HCT116 (cell line): ENCODE measurements at places on chromosomes 3 and 15.

- DNase-seq = no peak
Measured at GRCh38 chr3:52529376-52530333, 4.0 kb downstream of the NT5DC2 start.

DNA sequence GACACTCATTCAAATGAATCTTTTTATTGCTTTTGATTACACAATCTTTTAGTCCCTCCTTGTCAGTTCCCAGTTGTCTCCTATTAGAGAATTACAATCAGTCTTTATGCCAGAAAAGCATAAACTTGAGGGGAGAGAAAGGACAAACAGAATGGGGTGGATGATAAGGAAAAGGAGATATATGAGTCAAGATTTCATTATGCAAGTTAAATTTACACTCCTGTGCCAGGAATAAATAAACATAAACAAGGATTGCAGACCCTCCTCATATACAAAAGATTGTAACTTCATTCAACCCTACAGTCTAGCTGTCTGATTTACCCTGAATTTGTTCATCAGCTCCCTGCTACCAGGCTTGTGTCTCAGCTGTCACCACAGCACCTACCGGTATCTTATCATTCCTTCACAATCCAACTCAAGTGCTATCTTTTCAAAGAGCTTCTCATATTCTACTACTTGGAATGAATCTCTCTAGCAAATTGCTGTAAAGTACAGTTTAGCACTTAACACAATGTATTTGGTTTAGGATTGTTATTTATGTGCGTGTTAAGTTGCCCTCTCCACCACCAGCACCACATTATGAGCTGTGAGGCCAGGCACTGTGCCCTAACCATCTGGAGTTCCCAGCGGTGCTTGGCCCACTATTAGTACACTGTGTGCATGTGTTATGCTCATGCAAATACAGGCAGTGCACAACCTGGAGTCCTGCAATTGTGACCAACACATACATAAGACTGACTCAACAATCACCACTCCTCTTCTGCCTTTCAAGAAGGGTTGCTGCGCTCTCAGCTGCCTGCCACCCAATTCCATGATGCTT, 504.1 kb downstream of the TBL1XR1 start:
- DNase-seq = no peak

GRCh38 chr15:28101201-28101600, 2.1 kb upstream of the OCA2 start:
- no peak for DNase-seq

DNA sequence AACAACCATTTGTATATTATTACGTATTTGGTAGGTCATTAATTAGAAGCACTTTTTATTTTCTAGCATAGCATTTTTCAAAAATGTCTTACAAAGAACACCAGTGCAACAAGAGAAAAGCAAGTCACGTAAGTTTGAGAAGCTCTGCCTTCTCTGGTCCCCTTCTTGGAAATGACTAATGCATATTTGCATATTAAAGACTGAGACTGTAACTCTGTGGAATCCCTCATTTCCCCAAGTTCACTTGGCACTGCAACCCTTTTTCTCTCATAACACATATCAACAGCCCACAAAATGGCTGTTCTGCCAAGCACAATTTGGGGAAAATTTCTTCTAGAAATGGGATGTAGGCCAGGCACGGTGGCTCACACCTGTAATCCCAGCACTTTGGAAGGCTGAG, 176.3 kb downstream of the ERC2 start:
- DNase-seq = no peak

DNA sequence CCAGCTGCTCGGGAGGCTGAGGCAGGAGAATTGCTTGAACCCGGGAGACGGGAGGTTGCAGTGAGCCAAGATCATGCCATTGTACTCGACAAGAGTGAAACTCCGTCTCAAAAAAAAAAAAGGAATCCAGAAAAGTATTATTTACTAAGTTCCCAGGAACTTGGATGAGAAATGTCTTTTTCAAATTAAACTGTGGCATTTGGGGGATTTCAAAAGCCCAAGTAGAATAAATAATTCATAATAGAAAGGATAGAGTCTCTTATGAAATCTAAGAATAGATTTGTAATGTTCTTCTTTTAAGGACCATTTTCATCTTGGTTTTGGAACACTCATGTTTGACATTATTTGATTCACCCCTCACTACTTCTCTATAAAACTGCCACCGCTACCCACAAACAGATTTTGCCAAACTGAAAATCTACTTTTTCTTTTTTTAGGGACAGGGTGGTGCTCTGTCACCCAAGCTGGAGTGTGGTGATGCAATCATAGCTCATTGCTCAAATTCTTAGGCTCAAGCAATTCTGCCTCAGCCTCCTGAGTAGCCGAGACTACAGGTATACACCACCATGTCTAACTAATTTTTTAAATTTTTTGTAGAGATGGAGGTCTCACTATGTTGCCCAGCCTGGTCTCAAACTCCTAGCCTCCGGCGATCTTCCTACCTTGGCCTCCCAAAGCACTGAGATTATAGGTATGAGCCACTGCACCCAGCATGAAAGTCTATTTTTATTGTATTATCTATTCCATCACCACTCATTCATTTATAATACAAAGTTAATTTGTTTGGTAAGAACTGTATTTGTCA, 99.3 kb downstream of the SENP2 start:
- no peak for DNase-seq

- DNase-seq = no peak
Measured at GRCh38 chr15:87538327-87538834, 718.2 kb downstream of the NTRK3 start.

GRCh38 chr3:57335283-57335938, 42.9 kb upstream of the ASB14 start:
- peak; percentile 2 for DNase-seq

DNA sequence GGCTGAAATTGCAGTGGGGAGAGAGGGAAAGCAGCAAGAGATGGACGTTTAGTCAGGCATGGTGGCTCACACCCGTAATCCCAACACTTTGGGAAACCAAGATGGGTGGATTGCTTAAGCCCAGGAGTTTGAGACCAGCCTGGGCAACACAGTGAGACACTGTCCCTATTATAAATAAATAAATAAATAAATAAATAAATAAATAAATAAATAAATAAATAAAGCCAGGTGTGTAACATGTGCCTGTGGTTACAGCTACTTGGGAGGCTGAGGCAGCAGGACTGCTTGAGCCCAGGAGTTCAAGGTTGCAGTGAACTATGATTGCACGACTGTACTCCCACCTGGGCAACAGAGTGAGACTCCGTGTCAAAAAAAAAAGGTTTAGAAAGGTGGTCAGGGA, 54.0 kb upstream of the ARPP19 start:
- DNase-seq = no peak

- DNase-seq = no peak
Measured at GRCh38 chr3:178156301-178156700, 379.9 kb upstream of the KCNMB2 start.

DNA sequence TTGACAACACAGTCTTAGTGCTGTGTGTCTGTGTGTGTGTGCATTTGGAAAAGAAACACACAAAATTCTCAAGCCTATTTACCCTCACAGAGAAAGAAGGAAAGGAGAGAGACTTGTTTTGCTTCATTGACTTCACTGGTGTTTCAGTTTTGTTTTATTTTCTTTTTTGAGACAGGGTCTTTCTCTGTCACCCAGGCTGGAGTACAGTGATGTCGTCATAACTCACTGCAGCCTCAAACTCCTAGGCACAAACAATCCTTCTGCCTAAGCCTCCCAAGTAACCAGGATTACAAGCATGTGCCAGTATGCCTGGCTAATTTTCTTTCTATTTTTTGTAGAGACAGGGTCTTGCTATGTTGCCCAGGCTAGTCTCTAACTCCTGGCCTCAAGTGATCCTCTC, 636.9 kb downstream of the TAFA4 start:
- no peak for DNase-seq

GRCh38 chr15:71294251-71294910, 179.1 kb downstream of the THSD4 start:
- DNase-seq = no peak

DNA sequence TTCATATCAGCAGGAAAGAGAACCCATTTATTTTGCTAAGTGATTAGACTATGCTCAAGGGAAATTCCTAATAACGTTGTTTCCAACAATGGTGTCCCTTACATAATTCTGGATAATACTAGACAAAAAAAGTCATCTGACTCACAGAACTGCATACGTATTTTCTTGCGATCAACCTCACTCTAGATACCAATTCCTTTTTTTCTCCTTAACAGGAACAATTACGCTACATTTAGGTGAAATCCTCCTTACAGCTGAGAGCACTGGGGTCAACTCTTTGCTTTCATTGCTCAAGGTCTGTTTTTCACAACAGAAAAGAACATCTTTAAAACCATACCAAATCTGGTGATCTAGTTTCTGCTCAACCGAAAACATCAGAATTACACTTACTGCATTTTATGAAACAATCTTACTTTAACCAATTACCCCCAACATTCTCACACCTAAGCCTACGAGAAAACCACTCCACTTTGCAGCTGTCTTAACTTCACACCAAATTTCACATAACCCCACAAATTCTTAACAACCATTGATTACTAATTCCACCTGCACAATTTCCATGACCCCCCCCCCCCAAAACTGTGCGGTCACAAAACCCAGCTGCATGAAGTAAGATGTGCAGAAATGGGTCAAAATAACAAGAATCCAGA, 61.2 kb upstream of the ICE2 start:
- no peak for DNase-seq

DNA sequence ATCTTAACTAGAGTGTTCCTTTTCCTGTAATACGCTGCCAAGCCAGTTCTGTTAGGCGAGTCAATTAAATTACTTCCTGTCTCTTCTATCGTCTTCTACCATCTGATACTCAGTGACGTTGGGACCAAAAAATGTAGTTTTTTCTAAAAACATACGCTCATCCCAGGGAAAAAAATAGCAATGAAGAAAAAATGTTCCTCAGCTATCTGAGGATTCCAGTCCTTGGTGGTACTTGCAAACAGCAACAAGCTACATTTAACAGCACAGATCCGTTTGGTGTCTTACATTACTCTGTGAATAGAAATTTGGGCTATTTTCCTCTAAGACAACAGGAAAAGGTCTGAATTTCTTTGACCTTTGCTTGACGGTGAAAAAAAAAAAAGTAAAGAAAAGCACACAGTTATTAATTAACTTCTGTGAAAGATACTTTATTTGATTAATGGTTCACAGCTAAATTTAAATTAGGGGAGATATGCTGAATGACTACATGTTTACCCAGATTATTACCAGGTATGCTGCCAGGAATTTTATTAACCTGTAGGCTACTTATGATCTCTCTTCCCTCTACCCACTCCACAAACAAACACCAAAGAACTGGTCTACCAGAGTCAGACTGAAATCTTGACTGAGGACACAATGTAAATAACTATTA, 254.4 kb upstream of the ZPLD1 start:
- DNase-seq = no peak

DNA sequence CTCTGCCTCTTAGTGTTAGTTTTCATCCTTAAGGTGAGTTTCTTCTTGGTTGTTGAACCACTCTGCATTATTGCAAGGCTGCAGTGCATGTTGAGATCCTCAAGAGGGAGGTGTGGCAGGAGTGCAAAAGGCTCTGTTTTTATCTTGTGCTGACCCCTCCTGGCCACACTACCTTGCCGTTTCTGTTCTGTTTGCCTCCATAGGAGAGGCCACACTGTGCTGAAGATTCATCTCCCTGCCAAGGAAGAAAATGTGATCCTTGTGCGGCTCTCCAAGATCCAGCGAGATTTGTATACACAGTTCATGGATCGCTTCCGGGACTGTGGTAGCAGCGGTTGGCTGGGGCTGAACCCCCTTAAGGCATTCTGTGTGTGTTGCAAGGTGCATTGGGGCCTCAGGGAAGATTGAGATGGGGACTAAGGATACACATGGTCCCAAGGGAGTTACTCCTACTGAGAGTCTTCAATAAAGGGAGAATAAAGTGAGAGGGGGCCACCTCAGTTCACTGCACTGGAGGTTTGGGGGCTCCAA, 33.0 kb upstream of the TEX264 start:
- peak; percentile 73 for DNase-seq

- DNase-seq = no peak
Measured at GRCh38 chr3:132730891-132731580, 8.8 kb upstream of the NPHP3 start.

DNA sequence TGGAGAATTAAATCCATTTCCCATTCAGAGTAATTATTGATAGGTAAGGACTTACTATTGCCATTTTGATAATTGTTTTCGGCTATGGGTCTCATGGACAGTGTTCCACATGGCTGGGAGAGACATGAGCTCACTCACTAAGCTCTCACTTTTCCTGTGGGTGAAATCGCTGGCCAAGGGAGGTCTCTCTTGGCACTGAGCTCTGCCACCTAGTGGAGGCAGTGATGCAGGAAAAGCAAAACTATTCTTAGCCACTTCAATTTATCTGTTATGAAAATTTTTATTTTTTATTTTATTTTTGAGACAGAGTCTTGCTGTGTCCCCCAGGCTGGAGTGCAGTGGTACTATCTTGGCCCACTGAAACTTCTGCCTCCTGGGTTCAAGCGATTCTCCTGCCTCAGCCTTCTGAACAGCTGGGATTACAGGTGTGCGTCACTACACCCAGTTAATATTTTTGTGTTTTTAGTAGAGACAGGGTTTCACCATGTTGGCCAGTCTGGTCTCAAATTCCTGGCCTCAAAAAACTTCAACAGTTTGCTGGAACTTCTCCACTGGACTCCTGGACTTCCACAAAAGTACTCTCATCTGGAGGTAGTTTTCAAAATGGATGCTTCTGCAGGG, 4.7 kb upstream of the RNF13 start:
- DNase-seq = peak; percentile 70

DNA sequence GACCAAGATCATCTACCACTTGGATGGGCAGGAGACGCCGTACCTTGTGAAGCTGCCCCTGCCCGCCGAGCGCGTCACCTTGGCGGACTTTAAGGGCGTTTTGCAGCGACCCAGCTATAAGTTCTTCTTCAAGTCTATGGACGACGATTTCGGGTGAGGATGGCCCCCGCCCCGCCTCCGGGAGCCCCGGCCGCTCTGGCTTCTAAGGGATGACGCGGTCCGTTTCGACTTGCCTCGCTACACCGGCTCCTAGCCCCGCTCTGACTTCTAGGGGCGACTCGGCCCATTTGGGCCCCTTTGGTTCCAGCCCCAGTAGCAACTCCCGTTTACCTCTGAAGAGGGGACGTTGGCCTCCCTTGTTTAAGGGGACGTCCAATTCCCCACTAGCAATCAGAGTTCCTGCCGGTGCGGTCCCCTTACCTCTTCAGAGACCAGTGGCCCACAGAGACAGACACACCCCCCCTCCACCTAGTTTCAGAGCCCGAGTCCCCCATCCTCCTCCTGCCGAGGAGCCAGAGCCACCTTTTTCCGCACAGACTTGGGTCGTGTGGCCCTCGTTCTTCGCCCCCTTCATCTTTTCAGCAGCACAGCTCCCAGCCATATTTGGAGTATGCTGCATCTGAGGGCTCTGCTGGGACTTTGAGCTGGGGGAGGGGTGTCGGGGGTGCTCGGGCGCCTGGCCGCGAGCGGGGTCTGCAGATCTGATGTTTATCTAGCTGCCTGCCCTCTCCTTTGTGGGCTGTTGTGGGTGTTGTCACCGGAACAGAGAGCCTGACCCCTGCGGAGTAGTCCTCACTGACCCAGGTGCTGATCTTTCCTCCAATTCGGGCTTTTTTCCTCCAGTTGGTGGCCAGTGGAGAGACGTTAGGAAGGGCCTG, 706 bp downstream of the DVL3 start:
- DNase-seq = no peak
